ENCODE measurements at places on chromosomes 11 and 22.

GRCh38 chr11:37770145-37770544 is 1172.1 kb upstream of the RAG2 start:
- no peak for DNase-seq

GRCh38 chr22:32991353-32992101 is 66.7 kb downstream of the SYN3 start:
- no peak for DNase-seq

- DNase-seq, result no peak
These were observed 87.2 kb downstream of the RELT start for GRCh38 chr11:73463359-73463758.

DNA sequence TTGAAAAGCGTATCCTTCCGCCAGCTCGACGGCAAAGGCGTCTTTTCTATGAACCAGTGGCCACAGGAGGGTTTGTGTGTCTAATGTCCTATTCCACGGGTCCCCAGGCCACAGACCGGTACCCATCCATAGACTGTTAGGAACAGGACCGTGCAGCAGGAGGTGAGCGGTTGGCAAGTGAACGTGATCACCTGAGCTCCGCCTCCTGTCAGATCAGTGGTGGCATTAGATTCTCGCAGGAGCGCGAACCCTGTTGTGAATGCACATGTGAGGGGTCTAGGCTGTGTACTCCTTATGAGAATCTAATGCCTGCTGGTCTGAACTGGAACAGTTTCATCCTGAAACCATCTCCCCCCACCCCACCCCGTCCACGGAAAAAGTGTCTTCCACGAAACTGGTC is 62.7 kb upstream of the KCNQ1OT1 start:
- no peak for DNase-seq

DNA sequence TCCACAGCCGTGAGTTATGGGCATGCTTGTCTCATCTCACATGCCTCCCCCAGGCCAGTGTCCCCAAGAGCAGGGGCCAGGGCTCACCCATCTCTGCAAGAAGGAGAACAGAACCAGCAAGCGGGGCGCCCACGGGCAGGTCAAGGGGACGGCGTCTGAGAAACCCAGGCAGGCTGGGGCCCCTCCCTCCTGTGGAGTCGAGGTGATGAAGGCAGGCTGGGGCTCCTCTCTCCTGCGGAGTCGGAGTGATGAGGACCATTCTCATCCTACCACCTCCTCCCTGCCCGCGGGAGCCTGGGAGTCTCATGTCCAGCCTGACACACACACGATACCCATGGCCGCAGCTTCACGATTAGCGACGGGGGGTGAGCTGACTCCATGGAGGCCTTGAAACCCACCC is 141.9 kb downstream of the CTTN start:
- DNase-seq, result no peak

DNA sequence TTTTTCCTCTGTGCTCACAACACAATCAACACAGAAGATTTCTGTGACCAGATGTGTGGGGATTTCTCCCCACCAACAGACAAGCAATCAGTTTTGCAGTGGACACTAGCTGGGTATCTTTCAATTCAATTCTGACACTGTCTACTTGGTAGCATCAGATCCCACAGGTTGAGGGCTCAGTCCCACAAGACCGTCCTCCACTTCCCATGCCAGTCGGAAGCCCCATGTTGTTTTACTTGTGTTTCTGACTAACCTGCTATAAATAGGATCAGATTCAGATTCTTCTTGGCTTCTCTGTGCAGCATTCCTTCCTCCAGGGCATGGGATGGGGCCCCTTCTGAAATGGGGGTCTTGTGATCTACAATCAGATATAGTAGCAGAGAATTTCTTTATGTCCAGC is 19.6 kb downstream of the ACER3 start:
- no peak for DNase-seq

DNA sequence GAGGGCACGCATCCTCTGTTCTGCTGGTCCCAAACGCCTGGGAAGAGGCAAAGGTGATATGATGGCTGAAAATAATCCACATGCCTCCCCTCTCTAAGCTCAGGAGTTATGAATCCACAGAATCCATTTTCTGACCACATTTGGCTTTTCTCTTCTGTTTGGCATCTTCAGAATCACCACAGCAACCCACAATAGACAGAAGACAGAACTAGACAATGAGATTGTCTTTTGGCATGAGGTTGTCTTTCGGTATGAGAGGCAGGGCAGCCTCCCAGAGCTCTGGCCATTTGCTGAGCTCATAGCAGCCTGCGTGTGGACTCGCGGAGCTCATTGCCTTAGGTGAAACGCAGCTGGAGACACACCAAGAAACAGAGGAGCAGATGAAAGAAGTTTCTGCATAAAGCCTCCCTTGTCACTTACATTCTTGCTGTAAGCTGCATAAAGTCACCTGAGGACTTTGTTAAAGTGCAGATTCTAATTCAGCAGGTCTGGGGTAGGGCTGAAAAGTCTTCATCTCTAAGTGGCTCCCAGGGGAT is 868.0 kb downstream of the NTM start:
- DNase-seq, result no peak

- peak; percentile 32 for DNase-seq
These were observed 219.1 kb upstream of the CCDC179 start for GRCh38 chr11:23079382-23079813.

- no peak for DNase-seq
These were observed 6.7 kb upstream of the APOBEC3A start for GRCh38 chr22:38950527-38951295.

All from HFF-Myc (cell line).